ENCODE measurements at places on chromosomes 12 and 14.

- no peak for DNase-seq
These were observed 327.6 kb downstream of the CCER1 start for GRCh38 chr12:90627180-90627896.

DNA sequence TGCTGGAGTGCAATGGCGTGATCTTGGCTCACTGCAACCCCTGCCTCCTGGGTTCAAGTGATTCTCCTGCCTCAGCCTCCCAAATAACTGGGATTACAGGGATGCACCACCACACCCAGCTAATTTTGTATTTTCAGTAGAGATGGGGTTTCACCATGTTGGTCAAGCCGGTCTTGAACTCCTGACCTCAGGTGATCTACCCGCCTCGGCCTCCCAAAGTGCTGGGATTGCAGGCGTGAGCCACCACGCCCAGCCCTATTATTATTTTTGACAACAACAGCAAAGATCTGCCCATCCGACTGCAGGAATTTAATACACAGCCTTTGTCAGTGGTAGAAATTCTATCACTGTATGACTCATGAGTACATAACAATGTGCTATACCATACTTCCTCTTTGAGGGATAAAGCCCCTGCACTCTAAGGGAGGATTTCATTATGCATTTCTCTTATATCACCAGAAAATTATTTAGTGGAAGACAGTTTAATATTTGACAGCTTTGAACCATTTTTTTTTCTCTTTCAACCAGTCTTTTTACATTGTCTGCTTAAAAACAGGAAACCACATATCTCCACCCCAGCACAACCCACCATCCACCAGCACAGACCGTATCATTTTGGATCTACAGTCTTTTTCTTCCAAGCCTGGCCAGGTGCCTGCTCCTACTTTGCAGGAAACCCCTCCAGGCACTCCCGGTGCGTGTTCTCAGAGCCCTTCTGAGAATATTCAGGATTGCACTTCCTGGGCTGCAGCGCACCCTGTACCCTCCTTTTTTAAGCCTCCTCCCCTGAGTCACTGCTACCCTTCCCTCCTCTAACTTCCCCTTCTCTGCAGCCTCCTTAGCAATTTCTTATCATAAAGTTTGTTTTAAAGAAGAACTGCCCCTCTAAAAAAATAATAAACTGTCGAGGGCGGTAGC is 594 bp downstream of the ARHGDIB start:
- DNase-seq = peak; percentile 86

- DNase-seq = no peak
These were observed 26.9 kb downstream of the SIX1 start for GRCh38 chr14:60622210-60622916.

GRCh38 chr12:83971781-83972180 is 940.8 kb downstream of the SLC6A15 start:
- DNase-seq = no peak

DNA sequence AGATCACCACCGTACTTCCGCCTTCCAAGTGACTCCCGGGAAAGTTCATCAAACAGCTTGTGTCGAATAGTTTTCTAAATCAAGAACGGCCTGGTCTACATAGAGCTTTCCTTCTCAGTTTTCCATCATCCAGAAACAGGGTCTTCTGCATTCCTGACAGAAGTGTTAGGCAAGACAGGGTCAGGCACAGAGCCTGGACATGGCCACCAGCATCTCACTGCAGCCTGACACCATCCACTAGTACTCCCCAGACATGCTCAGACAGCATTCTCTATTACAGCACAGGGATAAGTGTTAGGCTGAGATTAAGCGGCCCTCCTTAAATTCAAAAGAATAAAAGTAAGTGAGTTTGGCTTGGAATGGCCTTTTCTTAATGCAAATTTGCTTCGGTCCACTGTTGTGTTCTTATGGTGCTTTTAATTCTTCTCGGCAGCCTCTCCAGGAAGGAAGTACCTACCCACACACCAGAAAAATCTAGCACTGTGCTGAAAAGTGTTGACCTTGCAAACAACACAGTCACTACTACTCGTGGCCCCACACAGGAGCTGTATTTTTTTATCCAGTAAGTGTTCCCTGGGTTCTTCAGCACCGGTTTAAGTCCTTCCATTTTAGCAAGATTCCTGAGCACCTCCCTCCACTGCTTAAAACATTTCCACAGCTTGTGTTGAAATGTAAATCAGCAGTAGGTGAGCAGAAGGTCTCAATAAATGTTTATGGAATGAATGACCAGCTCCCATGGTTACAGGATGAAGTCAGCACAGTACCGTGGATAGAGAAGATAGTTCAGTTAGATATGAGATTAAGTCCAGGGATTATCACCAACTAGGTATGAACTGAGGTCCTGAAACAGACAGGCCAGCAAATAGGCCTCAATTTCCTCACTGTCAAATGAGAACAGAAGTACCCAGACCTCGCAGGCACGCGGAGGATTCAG is 44.1 kb downstream of the SETD3 start:
- DNase-seq = no peak

DNA sequence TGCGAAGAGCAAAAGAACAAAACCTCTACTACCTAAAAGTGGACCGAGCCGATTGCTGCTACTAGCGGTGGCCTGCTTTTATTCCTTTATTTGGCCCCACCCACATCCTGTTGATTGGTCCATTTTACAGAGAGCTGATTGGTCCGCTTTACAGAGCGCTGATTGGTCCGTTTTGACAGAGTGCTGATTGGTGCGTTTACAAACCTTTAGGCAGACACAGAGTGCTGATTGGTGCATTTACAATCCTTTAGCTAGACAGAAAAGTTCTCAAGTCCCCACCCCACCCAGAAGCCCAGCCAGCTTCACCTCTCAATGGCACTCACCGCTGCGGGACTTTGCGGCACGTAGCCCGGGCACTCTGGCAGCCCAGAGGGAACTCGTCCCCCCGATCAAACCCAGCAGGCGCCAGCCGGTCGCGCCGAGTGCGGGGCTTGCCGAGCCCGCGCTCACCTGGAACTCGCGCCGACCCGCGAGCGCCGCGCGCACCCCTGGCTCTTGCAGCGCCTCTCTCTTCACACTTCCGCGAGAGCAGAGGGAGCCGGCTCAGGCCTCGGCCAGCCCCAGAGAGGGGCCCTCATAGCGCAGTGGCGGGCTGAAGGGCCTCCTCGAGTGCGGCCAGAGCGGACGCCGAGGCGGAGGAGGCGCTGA is 8.7 kb upstream of the FGD4 start:
- DNase-seq = no peak

GRCh38 chr12:113845900-113846674 is 120.0 kb downstream of the RBM19 start:
- DNase-seq = peak; percentile 19

DNA sequence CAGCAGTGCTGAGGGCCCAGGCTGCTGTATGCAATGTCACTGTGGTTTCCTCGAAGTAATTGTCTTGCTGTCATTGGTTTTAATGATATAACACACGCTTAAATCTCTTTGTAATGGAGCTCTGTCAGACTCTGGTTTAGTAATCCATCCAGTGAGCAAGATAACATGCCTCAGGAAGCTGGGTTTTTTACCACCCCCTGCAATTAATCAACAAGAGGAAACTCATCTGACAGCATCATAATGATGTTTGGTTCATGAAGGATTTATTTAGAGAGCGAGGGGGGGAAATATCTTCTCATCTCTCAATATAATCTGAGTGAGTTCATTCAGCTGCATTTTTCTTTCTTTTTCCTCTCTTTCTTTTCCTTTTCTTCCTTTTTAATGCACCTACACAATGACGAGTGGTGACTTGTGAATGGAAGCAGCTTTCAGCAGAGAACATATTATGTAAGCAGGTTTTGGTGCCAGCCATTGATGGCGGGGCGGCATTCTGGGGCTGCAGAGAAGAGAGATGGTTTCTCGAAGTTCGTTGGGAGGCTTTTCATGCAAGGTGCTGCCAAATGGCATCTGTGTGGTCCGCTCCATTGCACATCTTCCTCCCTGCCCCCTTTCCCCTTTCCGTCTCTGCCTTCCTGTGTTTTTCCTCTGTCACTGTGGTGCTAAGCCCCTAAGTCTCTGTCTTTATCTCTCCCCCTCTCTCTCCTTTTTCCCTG is 6.7 kb downstream of the RPH3A start:
- DNase-seq = no peak

- DNase-seq = peak; percentile 90
These were observed at the start of gene ANKLE2 for GRCh38 chr12:132761032-132761920. Gene ANKLE2, minus strand, starts transcription at chr12:132761832. Its CDS starts 34 bp downstream, at chr12:132761798.

- peak; percentile 37 for DNase-seq
These were observed 140.5 kb downstream of the AKAP6 start for GRCh38 chr14:32469388-32470160.

- no peak for DNase-seq
These were observed 9.9 kb downstream of the TBK1 start for GRCh38 chr12:64461634-64462414.

- no peak for DNase-seq
These were observed 106.3 kb upstream of the FKBP4 start for GRCh38 chr12:2688381-2688931.

DNA sequence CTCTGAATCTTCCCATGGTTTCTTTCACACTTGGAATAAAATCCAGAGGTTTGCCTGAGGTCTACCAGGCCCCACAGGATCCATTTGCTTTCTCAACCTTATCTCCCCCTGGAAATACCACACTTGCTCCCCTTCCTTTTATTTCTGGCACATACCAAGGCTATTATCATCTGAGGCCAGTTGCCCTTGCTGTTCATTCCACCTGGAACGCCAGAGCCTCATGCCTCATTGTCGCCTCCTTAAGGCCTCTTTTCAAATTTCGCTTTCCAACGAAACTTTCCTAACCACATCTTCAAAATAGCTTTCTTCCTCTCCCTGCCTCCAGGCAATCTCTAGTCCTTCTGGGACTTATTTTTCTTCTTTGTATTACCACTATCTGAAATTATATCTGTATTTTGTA is 11.2 kb upstream of the LRIG3 start:
- no peak for DNase-seq

DNA sequence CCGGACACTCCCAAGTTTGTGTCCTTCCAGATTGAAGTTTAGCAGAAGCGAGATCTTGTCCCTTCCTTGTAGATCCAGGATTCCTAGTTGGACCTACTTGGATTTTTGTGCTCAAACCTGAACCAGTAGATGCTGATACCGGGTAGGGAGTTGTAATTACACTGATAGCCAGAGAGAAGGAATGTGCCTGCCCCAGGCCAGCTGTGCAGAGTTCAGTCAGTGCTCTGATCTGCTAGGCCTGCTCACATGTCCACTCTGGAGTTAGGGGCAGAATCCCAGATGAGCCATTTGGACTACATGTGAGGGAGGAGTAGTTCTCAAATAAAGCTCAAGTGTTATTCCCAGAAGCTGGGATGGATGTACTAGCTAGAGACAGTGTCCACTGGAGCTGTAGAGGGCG is 65.7 kb downstream of the PRKCH start:
- DNase-seq = no peak

DNA sequence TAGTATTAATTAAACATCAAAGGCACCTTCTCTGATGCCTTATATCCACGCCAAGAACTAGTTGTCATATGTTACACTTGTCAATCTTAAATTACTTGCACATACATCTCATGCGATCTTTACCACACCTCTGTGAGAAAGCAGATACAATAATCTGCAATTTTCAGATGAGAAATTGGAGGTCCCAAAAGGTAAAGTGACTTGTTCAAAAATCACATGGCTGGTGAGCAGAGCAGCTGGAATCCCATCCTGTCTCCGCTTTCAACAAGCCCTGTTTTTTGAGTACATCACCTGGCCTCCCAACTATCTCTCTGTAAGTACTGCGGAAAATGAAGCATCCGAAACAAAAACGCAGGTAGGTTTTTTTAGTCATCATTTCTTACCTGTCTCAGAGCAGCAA is 203.4 kb upstream of the FOXN3 start:
- no peak for DNase-seq

DNA sequence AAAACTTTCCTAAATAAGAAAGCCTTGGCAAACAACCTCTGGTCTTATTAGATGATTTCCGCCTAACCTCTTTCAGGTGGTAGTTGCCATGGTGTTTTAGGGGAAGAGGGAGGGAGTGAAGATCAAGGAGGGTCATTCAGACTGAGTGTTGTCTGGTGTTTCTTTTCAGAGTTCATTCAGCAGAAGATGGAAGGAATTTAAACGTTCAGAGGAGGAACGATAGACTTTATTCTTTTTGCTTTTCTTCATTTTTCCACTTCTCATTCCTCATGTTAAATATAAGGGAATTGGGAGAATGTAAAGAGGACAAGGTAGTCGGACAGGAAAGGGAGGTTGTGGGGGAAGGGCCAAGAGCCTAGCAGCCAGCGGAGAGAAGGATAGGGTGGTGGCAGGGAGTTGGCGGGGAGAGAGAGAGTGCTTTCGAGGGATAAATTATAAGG is 17.4 kb upstream of the SALL2 start:
- DNase-seq = no peak

DNA sequence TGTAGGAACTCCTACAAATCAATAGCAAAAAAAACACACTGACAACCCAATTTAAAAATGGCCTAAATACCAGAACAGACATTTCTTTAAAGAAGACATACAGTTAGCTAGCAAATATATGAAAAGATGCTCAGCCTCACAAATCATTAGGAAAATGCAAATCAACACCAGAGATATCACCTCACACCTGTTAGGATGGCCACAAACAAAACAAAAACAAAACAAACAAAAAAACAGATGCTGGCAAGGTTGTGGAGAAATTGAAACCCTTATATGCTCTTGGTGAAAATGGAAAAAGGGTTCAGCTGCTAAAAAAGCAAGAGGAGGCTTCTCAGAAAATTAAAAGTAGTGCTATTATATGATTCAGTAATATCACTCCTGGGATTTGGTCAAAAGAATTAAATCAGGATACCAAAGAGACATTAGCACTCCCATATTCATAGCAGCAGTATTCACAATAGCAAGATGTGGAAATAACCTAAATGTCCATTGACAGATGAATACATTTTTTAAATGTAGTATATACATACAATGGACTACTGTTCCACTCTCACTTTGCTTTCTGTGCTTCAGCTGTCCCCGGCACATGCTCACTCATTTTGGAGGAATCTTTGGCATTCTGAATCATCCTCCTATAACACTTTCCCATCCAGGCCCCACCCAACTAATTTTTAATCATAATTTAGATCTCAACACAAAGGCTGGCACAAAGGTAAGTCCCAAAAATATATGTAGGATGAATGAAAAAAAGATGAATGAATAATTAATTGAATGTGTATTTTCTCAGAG is 99.1 kb downstream of the SYT1 start:
- no peak for DNase-seq

DNA sequence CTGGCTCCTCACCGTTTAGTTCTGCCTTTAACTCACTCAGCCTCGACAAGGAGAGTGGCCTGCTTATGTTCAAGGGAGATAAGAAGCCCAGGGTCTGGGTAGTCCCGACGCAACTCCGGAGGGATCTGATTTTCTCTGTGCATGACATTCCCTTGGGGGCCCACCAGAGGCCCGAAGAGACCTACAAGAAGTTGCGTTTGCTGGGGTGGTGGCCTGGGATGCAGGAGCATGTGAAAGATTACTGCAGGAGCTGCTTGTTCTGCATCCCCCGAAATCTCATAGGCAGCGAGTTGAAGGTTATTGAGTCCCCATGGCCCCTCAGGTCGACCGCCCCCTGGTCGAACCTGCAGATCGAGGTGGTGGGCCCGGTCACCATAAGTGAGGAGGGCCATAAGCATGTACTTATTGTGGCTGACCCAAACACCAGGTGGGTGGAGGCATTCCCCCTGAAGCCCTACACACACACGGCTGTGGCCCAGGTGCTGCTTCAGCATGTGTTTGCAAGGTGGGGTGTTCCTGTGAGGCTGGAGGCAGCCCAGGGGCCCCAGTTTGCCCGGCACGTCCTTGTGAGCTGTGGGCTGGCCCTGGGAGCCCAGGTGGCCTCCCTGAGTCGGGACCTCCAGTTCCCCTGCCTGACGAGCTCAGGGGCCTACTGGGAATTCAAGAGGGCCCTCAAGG is 13.1 kb downstream of the CBLN3 start:
- no peak for DNase-seq

GRCh38 chr14:56002876-56003625 is 115.2 kb upstream of the PELI2 start:
- no peak for DNase-seq

All from NB4 (cell line).